GM13977 (cell line): ENCODE measurements at places on chromosomes 4 and X.

DNA sequence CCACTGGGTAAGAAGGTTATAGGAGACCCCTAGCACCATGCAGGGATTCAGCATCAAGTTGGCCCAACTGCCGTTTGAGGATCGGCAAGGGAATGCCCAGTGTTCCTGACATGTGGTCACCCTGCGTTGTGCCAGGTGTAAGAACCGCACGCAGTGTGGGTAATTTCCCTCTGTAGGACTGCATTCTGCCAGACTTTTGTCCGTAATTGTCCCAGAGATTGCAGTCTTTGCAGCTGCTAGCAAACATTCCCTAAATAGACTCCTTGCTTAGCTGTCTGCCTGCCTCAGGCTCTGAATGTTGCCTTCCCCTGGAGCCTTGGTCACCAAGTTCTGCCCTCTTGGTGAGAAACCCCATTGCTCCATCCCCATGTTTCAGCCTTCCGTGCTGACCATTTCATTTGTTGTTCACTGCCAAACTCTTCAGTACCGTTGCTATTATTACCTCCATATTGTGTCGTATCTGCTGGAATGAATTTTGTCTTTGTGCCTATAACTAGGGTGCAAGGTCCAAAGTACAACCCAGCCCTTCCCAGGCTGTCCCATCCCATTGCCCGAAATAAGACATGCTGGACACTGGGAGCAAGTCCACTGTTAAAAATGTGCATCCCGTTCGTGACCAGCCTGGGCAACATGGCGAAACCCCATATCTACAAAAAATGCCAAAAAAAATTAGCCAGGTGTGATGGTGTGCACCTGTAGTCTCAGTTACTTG is 53.8 kb upstream of the USP9X start:
- no peak for DNase-seq

DNA sequence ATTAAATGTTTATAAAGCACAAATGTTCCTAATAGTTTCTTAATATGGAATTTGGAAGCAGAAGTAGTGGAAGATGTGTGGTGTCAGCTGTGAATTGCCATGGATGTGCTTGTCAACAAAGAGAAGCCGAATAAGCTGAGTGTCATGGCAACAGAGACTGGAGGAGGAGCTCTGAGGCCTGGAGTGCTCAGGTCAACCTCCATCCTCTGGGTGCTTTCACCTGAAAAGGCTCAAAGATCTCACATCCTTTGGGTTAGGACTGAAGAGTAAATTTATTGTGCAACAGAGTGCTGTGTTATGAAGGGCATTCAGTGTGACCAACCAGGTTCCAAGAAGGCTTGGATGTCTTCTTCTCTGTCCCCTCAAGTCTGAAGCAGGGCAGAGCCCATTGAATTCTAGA is 18.7 kb downstream of the SGMS2 start:
- DNase-seq: no peak

DNA sequence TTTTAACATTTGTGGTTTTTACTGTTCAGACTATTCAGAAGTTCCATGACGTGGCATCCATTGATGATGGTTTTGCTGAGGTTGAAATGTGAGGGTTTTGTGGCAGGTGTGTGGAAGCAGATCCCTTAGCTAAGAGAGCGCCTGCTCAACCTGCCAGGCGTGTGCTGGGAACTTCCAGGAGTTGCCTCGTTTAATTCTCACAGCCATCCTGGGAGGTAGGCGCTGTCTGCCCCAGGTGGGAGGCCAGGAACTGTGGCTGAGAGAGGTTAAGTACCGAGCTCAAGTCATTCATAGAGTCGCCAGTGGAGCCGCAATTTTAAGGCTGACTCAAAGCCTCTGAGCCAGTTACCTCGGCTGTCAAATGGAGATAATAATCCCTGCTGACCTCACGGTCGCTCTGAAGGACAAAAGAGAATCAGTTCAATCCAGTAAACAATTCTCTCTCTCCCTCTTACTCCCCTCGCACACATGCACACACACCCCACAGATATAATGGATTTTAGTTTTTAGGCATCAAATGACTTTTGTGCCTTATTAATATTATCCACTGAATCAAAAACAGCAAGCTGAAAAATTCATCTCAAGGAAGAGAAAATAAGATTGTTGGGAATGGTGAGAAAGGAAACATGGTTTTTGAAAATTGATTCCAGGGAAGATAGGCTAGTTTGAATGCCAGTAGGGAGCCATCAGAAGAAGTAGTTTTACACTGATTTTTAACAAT is 171.3 kb downstream of the PTTG2 start:
- peak; percentile 37 for DNase-seq

GRCh38 chrX:20046223-20046622 is 55.4 kb upstream of the BCLAF3 start:
- no peak for DNase-seq

DNA sequence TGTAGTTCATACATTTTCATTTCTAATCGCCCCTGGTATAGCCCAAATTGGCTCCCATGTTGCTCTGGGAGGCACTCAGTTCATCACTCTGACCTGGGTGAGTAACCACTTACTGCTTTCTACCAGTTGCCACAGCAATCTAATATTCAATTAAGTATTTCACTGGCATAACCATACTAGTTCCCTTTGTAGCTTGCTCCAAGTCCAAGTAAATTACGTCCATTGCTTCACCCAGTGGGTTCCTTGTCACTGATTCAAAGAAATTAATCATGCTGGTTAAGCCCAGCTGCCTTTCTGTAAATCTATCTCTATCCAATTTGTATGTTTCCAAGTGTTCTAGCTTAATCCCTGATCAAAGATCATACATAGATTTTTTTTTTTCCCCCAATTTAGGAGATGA is 92.0 kb upstream of the CBR4 start:
- no peak for DNase-seq

- no peak for DNase-seq
Observed at GRCh38 chr4:155885666-155886065, 17.8 kb upstream of the TDO2 start.

- peak; percentile 63 for DNase-seq
Observed at GRCh38 chrX:153687121-153688039, at the start of gene SLC6A8. Gene SLC6A8, plus strand, starts transcription at chrX:153687926. Its CDS starts 649 bp downstream, at chrX:153688575.

DNA sequence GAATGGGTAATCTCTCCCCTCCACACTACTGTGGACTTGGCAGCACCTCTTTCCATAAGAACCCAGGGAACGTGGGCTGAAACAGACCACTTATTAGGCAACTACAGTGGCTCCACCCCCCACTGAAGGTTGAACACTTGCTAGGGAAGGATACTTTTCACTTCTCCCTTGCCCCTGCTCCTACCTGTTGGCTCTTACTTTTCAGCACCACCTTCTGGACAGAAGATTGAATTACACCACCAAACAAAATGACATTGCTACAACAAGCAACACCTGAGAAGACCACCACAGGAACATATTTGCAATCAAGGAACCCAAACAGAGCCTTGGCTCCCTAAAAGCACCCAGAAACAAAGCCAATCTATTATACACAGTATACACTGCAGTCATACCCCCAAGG is 132.1 kb upstream of the CXCL13 start:
- peak; percentile 38 for DNase-seq

DNA sequence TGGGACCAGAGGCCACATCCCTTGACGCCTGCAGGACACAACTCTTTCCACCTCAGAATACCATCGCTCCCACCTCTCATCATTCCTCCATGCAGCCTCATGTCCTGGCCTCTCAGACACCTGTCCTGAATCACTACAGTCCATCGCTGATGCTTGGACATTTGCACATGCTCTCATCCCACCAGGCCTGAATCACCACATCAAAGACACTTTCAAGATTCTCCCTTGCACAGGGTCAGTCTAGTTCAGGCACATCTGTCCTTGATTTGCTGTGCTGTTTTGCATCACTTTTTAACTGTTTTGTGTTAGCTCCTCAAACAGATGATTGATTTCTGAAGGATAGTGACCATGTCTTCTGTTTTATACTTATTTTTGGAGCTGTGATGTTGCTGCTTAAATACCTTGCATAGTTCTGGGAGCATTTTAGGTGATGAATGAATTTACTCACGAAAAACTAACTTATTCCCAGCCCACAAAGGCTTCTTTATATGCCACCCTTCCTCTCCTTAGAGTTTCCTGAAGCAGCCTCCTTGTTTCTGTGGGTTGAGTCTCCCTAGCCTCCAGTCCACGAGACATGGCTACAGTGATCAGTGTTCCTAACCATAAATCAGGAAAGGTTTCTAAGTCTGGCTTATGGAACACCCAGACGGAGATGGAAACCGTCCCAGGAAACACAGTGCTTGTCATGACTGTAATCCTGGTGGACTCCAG is 2.6 kb downstream of the FAM114A1 start:
- no peak for DNase-seq
